Psoas muscle (tissue), 8 donors: ENCODE measurements at places on chromosomes 1 and 21. TPM values are rescaled to one million over a fixed set of nuclear protein-coding genes. Genes with fewer than 3 reads are reported as not detected.

The CYP4A11 gene
- not detected for total RNA-seq

The NBPF12 gene
- 2.5 TPM for total RNA-seq

The LPAR3 gene
- 0.20 TPM for total RNA-seq

The TEDDM1 gene
- total RNA-seq: not detected

The AMY2B gene
- total RNA-seq: 21.9 TPM

The RHCE gene
- total RNA-seq: 0.66 TPM

The FOXJ3 gene
- 47.9 TPM for total RNA-seq

The GPX7 gene
- total RNA-seq: 10.8 TPM

GRCh38 chr1:113946678-113947387 is 17.7 kb downstream of the HIPK1 start:
- no peak for DNase-seq

DNA sequence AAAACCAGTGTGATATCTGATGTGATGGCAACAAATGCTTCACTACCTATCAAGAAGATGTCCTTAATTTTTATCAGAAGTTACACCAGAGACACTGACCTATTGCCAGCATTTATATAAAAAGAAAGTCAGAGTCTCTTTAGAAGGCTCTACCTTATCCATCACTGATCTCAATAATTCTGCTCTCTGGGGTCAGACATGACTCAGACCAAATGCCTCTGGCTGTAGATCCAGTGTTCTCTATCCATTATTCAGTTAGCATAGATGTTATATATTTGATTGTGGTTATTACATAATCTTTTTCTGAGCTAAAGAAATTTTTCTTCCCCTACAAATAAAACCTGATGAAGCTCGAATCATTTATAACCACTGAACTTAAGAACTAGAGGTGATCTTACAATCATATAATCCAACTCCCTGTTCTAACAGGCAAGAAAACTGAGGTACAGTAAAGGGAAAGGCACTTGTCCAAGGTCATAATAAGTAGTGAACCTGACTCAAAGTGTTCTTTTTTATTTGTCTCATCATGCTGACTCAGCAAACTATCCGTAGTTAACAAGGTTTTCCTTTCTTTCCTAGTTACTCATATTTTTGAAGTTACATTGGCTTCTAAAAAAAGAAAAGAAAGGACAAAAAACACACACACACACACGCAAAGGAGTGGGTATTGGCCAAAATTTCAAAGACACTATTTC is 43.6 kb upstream of the ESRRG start:
- DNase-seq: no peak

GRCh38 chr1:41351262-41352151 is 9.7 kb upstream of the FOXO6 start:
- DNase-seq: no peak

- no peak for DNase-seq
Measured at GRCh38 chr1:12507631-12508030, 110.4 kb downstream of the DHRS3 start.

DNA sequence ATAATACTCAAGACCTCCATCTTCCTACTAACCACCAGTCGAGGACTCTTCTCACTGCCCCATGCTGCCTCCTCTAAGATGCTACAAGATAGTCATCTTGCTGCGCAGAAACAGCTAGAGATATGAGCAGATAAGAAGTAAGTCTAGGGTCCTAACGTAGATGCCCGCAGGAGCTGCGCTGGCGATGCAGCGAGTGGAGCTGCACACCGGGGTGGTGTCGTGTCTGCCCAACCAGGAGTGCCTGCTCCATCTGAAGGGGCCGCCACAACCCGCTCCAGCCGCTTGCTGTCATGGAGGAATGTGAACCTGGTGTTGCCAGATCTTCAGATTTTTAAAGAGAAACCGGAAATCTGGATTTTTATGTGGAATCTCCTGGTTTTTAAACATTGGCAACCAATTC is 175.1 kb downstream of the VPS13D start:
- no peak for DNase-seq

GRCh38 chr1:188155261-188155660 is 1326.5 kb downstream of the PLA2G4A start:
- DNase-seq: no peak

GRCh38 chr21:37974081-37974480 is 57.8 kb upstream of the KCNJ6 start:
- DNase-seq: no peak

DNA sequence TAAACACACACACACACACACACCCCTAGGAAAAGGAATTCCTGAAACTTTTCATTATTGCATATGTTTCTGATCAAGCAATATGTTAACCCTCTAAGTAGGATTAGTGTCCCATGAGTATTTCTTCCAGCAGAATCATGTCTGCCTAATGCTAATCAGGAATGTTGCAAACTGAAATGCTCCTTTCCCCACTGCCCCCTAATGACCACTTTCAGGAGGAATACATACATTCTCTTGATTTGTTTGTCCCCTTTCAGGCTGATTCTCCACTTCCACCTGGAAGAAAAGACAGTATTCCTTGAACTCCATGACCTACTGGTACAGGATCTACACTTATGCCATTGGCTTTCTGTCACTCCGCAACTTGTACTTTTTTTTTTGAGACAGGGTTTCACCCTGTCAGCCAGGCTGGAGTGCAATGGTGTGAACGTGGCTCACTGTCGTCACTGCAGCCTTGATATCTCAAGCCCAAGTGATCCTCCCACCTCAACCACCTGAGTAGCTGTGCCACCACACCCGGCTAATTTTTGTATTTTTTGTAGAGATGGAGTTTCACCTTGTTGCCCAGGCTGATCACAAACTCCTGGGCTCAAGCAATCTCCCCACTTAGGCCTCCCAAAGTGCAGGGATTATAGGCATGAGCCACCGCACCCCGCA is 56.7 kb downstream of the LRIG2 start:
- DNase-seq: no peak

- DNase-seq: no peak
Measured at GRCh38 chr1:56703747-56704146, 58.6 kb downstream of the PRKAA2 start.

- no peak for DNase-seq
Measured at GRCh38 chr21:16993416-16994038, 519.3 kb upstream of the CXADR start.

GRCh38 chr1:36349241-36349671 is 25.8 kb upstream of the EVA1B start:
- peak; percentile 45 for DNase-seq

- no peak for DNase-seq
Measured at GRCh38 chr1:9816199-9816598, 7.6 kb downstream of the CLSTN1 start.

DNA sequence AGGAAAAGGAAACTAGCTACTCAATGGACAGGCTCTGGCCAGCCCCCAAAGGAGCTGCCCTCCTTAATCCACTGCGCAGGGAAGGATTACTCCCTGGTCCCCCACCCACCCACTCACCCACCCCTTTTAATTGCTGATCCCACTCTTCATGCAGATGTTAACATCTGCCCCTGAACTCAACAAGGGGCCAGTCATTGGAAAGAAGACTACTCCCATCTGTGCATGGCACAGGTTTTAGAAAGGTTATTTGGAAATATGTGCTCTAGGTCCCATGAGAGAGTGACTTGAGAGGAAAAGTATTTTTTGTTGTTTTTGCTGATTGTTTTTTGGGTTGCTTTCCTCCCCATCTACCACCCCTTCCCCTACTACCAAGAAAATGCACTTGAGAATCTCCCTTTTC is 94.4 kb upstream of the FGGY start:
- no peak for DNase-seq

DNA sequence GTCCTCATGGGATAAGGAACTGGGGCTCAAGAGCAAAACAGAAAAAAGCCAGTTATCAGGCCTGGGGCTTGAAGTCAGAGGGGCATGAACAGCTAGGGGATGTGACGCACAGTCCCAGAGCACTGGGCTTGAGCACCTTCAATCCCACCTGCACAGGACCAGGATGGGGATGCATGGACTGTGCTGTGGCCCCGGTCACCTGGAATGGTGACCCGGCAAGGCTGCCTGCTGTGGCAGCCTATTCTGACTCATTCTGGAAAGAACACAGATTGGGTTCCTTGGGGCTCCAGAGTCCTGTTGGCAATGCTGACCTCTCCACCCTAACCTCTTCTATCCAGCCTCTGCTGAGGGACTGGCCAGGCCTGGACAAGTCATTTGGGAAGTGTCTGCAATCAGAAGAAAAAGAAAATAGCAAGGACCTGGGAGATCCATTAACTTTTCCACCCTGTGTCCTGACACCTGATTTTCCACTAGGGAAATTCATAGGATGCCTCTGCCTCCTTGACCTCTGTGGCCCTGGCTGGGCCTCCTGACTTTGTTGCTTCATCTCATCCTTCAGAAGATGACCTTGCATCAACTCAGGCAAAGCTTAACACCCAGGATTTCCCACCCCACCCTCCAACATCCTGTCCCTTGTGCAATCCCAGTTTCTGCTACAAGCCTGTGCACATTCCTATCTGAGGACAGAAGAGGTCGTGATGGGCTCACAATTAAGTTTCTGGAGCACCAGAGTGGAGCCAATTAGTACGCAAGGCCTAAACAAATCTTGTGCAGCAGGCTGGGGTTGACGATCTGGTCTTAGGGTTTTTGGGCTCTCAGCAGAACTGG is 17.9 kb upstream of the FMOD start:
- peak; percentile 67 for DNase-seq

GRCh38 chr1:151416231-151416630 is 16.9 kb downstream of the PSMB4 start:
- DNase-seq: peak; percentile 25

GRCh38 chr1:111955755-111956154 is 33.7 kb downstream of the KCND3 start:
- DNase-seq: no peak

GRCh38 chr1:231460614-231461013 is 38.5 kb upstream of the EGLN1 start:
- DNase-seq: no peak

DNA sequence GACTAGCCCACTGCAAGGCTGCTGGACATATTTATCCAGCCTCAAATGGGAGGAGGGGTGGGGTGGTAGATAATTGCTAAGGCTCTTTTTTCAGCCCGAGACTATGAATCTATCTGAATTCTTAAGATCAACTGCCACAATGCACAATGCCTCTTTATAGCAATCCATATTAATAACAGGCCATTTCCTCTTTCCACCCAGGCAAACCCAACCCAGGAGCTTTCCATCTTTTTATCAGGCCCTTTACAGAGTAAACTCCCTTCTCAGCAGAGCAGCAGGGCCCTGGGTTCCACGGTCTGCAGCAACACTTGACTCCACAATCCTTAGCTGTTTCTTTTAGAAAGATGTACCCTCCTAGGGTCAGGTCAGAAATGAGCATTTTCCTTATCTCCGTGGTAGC is 806 bp downstream of the DDOST start:
- no peak for DNase-seq

DNA sequence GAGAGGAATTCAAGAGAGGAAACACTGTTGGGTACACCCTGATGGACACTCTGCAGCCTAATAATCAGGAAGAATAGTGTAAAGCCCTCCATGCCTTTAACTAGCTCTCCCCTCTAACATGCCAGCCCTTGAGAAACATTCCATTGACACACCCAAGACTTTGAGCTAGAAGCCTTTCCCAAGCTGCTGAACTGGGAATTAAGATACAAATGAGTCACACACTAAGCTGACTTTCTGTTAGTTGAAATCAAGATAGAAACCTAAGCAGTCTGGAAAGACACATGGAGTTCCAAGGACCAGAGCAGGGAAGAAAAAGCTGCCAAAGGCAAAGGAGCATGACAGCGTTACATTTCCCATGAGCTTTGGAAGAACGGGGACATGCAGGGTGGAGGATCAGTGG is 380.8 kb downstream of the NPHP4 start:
- no peak for DNase-seq

DNA sequence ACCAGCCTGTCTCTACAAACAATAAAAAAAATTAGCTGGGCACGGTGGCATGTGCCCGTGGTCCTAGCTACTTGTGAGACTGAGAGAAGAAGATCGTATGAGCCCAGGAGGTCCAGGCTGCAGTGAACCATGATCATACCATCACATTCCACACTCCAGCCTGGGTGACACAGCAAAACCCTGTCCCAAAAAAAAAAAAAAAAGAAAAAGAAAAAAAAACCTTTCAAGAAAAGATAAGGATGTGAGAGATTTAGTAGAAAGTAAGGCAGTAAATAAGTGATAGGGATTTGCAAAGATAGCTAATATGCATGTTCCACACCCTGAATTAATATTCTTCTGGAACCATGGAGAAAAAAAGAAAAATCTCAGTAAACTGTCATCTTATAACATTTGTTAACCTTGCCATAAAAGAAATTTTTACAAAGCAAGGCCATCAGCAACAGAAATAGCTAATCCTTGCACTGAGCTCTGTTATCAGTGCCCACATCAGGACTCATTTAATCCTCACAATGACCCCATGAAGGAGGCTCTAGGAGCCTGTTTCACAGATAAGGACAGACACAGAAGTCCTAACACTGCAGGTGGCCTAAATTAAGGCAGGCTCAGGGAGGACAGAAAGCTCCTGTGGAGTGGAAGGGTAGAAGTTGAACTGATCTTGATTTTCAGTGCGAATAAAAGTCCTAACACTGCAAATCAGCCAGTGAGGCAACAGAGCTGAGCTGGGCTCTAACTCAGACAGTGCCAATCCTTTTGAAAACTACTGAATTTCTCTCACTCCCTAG is 7.6 kb downstream of the GNB1 start:
- DNase-seq: no peak

DNA sequence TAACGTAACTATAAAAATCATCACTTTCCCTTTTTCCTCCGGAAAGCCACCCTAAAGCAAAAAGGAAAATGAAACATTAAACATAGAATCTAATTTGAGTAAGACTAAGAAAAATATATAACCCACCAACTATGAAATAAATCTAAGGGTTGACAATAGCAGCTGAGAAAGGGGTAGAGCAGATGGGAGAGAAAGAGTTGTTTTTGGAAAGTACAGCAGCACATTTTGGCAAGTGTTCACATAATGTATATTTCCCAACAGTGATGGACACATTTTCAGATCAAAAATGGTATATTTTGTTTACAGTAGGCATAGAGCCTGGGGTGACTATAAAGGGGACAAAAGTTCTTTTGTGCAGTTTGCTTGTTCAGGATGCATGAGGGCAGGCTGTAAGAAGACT is 1287.4 kb upstream of the B3GALT2 start:
- DNase-seq: no peak

GRCh38 chr1:106637566-106637965 is 418.9 kb upstream of the PRMT6 start:
- DNase-seq: no peak

DNA sequence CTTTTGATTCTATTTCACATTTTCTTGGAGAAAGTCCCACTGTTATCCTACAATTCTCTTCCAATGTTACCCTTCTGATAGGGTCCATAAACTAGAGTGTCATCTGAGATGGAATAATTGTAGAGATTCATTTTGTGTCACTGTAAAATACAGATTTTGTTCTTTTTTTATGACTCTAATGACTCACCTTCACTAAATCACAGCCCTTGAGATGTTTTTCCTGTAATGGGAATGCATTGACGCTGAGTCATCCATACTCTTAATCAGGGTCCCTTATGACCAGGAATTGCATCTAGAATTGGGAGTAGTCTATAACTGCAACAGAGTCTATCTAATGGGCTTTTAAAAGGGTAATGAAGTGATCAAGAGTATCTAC is 315.5 kb downstream of the TGFB2 start:
- DNase-seq: no peak
